ENCODE measurements at places on chromosomes 12 and 14. TPM values are rescaled to one million over a fixed set of nuclear protein-coding genes. Genes with fewer than 3 reads are reported as not detected.

SLC8A3 gene
- total RNA-seq: not detected

CDK2 gene
- total RNA-seq: 57.6 TPM

SSPN gene
- total RNA-seq: 0.34 TPM

DHRS4L2 gene
- total RNA-seq: 23.2 TPM

SLC10A1 gene
- not detected for total RNA-seq

ARHGEF40 gene
- 13.7 TPM for total RNA-seq

KLRC2 gene
- 1.6 TPM for total RNA-seq

Measured in A549 treated with ZK216348 at 1 μM for 4 hours (cell line).